ENCODE measurements at places on chromosomes 11 and 22.

DNA sequence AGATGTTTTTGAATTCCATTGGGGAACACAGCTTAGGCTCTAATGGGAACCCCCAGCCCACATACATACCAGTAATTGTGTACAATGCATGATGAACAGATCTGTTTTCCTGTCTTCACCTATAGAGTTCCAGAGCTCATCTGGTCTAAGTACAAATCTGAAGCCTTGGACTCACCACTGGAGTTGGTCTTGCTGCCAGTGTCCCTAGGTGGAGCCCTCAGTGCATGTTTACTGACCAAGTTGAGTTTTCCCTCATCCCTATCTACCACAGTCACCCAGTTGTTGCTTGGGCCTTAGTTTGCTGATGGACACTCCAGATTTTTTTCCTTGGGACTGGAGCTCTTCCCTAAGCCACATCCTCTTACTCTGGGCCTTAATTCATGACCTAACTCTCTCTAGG lies 159.2 kb upstream of the DDI1 start:
- DNase-seq: no peak

- DNase-seq: no peak
Measured at GRCh38 chr11:2268729-2269600, 1.4 kb downstream of the ASCL2 start.

GRCh38 chr11:106997227-106997626 lies 21.0 kb downstream of the GUCY1A2 start:
- no peak for DNase-seq

DNA sequence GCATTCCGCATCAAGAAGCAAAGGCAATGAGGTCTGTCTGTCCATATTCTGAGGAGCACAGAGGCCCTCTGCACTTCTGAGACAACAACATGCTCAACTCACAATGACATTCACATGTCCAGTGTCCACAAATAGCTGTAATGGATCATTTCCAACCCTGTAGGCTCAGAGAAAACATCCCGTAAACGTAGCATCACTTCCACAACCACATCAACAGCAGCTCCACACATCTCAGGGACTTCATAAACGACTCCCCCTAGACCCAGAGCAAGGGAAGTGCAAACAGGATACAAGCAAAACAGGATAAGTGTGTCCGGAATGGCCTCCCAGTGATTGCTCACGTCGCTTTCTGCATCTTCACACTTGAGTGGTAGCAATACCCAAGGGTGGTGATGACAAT lies 100.2 kb downstream of the SYN3 start:
- DNase-seq: no peak

DNA sequence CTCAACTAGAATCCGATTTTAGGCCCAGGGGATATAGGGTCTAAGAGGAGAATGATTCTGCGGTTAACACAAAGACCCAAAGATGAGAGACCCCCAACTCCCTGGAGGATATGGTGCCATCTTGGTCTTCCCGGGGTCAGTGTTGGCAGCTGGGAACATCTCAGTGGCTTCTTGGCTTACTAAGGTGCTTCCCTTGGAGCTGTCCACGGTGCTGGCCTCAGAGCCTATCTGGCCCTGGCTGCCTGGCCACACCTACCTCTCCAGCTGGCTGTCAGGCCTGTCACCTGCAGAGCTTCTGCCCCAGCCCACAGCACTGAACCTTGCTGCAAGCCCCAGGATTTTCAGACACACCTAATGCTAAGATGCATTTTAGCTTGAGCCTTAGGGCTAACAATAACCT lies 70.7 kb upstream of the THY1 start:
- no peak for DNase-seq

- DNase-seq: no peak
Measured at GRCh38 chr11:86800960-86801272, 574 bp downstream of the PRSS23 start.

DNA sequence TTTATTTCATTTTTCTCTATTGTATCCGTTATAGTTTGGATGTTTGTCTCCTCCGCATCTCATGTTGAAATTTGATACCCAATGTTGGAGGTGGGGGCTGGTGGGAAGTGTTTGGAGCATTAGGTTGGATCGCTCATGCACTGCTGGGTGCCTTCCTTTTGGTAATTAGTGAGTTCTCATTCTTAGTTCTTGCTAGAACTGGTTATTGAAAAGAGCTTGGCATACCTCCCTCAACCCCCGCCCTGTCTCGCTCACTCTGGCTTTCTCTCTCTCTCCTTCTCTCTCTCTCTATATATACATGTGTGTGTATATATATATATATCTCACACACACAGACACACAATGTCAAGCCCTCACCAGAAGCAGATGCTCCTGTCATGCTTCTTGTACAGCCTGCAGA lies 978.7 kb downstream of the DLG2 start:
- DNase-seq: no peak

- DNase-seq: no peak
Measured at GRCh38 chr11:7692426-7692825, 13.9 kb downstream of the OVCH2 start.

- DNase-seq: peak; percentile 81
Measured at GRCh38 chr11:62881579-62882430, 1.1 kb downstream of the SLC3A2 start.
